ENCODE measurements at places on chromosomes 3 and 15.

GRCh38 chr3:108342837-108343486 lies 46.6 kb downstream of the HHLA2 start:
- no peak for DNase-seq

DNA sequence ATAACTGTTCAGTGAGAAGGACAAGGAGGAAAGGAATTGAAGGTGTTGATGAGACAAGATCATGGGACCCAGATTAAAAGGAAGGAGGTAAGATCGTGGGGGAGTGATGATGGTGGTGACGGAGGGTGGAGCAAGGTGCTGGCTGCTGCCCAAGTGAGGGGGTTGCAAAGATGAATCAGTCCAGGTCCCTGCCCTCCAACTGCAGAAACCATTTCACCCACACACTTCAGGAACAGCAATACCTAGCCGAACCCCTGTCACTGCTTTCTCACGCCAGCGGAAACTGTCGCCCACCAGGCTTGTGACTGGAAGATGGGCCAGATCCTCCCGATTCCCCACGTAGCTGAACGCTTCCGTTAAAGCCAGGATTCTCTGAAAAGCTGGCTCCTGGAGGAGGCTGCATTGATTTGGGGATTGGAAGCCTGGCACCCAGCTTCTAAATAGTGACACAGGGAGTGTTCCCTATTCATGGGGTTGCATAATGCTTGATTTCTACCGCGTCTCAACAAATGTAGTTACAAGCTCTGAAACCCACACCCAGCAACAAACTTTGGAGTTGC lies 3.2 kb upstream of the LSG1 start:
- no peak for DNase-seq

DNA sequence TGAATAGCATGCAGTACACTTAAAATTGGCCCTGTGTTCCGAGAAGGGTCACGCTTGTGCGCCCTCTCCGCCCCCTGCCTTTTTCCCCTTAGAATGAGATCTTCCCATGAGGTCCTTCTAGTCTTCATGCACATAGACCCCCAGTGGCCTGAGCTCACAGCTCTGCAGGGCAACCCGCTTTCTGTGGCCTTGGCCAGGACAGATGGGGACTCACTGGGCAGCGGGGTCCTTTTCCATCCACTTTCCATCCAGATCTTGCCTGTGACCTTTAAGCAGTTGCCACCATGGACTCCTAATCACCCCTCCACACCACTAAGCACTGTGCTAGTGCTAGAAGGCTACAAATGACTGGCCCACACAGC lies 244.4 kb downstream of the UACA start:
- DNase-seq, result no peak

- DNase-seq, result no peak
Observed at GRCh38 chr15:47194718-47195117, 522.6 kb upstream of the SEMA6D start.

- no peak for DNase-seq
Observed at GRCh38 chr3:1251282-1252060, 158.6 kb downstream of the CNTN6 start.

- DNase-seq, result no peak
Observed at GRCh38 chr15:48002767-48003166, 118.0 kb upstream of the SLC24A5 start.

DNA sequence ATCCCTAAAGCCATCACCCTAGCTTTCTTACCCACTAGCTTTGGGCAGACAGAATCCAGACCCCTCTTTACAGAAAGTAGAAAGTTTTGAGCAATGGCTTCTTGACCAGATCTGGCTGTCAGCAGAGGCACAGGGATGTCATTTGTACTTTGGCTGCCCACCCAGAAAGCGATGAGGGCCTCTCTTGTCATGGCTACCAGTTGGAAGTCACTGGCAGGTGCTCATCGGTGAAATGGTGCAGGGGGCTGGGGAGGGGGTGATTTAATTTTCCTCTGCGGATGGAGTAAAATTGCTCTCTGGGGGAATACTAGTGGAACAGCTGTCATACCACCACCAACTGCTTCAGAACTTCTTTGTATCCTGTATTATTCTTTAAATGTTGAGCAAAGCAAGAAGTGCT lies 393.7 kb downstream of the LSAMP start:
- DNase-seq, result no peak

DNA sequence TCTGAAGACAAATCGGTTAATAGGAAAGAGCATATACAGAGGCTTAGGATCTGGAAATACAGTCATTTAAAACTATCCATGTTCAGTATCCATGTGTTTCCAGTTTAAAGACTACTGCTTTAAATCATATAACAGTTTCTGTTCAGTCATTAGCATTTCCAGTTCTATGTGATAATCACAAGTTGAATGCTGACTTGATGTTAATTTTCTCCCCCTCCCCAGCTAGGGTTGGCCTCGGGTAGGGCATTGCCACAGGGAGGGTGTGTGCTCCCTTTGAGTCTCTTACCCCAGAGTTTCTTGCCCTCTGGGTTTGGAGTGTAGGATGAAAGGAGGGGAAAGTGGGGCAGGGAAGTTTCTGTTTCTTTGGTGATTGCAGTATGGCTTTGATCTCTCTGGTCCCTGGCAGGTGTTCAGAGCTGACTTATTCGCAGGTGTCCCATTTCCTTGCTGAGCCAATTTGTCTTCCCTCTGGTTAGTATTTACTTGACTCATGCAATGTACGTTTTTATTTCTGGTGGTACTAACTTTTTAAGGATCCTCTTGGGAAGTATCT lies 86.3 kb downstream of the SH3GL3 start:
- no peak for DNase-seq

- DNase-seq, result no peak
Observed at GRCh38 chr3:126927846-126928245, 55.1 kb upstream of the PLXNA1 start.

DNA sequence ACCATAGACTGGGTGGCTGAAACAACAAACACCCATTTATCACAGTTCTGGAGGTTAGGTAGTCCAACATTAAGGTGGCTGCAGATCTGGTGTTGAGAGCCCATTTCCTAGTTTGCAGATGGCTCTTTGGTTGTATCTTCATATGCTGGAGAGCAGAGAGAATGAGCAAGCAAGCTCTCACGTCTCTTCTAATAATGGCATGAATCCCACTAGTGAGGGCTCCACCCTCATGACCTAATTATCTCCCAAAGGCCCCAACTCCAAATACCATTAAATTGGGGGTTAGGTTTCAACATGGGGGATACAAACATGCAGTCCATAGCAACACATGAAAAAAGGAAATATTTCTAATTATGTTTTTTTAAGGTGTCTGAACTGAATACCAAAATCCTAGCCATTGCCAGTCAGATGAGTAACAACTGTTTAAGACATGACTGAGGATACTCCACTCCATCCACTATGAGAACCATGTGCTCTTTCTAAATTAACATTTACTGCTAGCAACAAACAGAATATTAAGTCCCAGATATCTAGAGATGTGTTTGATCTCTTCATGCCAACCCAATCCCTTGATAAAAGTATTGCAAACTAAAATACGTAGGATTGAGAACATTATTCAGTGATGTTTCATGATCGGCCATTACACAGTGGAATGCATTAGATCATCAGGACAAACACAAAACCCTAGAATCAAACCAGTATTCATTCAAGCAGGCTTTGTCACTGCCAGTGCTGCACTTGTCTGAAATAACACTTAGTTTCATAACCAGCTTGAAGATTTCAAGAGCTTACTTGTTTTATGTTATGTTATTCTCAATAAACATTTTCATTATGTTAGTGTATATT lies 340.3 kb downstream of the SLC9A9 start:
- DNase-seq, result no peak

- DNase-seq, result no peak
Observed at GRCh38 chr15:57301307-57301706, 75.0 kb upstream of the CGNL1 start.

DNA sequence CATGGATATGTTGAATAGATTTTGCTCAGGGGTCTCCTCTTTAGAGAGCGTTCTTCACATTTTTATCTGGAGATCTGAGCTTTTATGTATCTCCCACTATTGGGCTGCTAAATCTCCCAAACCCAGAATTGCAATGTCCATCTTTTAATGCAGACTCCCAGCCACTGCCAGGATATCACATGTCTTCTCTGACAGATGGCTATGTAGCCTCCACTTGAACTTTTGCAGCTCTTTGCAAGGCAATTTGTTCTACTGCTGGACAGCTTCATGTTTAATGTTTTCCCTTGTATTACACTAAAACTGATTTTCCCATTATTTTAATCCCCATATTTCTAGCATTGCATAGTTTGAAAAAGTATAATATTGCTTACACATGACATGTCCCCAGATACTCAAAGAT lies 177.2 kb downstream of the LPP start:
- no peak for DNase-seq

DNA sequence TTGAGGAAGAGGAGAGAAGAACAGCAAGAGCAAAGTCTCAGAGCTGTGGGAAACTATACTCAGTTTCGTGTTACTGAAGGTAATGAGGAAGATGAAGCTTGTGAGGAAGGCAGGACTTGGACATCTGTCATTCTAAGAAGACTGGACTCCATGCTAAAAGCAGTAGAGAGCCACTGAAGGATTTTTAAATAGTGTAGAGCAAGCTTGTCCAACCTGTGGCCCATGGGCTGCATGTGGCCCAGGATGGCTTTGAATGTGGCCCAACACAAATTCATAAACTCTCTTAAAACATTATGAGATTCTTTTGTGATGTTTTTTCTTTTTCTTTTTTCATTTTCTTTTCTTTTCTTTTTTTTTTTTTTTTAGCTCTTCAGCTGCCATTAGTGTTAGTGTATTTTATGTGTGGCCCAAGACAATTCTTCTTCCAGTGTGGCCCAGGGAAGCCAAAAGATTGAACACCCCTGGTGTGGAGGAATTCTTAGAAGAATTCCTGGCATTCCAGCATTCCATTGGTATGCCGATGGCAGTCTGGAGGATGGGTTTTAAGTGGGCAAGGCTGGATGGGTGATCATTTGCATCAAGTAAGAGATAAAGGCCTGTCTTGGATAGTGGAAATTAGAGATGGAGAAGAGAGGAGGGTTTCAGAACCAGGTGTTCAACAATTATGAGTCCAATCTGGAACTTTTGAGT lies 6.9 kb upstream of the NFKBIZ start:
- no peak for DNase-seq

- DNase-seq, result no peak
Observed at GRCh38 chr15:66779331-66780009, 77.4 kb downstream of the SMAD6 start.

GRCh38 chr15:31311735-31312619 lies 14.7 kb upstream of the KLF13 start:
- DNase-seq, result no peak

GRCh38 chr3:109372639-109373038 lies 35.3 kb upstream of the DPPA4 start:
- DNase-seq, result no peak

GRCh38 chr3:52446631-52447511 lies 2.0 kb upstream of the SEMA3G start:
- DNase-seq, result peak; percentile 68

- no peak for DNase-seq
Observed at GRCh38 chr3:16012086-16012485, 162.4 kb upstream of the GALNT15 start.

GRCh38 chr15:26572602-26573350 lies 200.1 kb downstream of the GABRB3 start:
- no peak for DNase-seq

DNA sequence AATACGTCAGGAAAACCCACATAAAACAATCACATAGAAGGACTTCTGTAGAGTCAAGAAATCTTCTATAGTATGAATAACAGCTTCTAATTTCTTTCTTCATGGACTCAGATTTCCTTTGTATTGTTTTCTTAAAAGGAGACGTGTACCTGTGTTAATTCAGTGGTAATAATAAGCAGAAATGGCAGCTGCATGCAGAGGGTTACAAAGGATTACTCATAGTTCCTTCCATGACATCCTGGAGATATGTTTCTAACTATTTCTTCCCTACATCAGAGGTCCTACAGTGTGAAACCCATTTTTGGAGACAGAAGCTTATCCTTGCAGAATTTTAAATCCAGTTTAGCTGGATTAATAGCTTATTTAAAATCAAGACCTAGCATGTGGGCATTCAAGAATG lies 36.1 kb downstream of the FBXL22 start:
- DNase-seq, result no peak
